Fibroblast of gingiva (primary cell): ENCODE measurements at places on chromosomes 16 and 17.
A peak's percentile ranks its signal among the peaks of the same experiment; 100 is the strongest.

GRCh38 chr17:2929881-2930533, 133.4 kb downstream of the OR1D5 start:
- no peak for DNase-seq

DNA sequence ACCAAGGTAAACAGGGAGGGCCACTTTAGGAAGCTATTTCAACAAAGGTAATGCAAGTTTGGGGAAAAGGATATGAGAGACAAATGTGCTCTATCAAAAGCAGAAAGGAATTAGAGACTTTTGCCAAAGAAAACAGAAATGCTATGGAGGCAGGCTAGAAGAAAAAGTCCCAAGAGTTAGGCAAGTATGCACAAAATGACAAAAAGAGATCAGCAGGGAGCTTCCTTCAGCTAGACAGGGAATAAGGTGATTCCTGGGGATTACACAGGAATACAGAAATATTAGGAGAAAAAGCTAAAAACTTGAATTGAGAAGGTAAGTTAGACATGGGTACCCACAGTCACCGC, 2.4 kb downstream of the FXR2 start:
- peak; percentile 29 for DNase-seq

DNA sequence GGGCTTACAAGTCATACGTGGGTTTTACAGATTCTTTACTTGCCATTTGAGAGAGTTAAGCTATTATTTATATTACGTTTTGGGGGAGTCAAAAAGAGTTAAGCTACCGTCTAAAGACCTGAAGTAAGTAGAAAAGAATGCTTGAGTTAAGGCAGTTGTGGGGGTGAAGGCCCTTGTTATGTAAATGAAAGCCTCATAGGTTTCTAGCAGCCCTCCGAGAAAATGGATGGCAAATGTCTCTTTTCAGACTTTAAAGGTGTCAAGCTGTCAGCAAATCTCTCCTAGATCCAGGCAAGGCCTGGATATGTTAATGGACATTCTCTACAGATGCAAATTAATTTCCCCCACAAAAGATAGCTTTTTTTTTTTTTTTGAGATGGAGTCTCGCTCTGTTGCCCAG, 7.2 kb upstream of the EIF4A3 start:
- DNase-seq, result no peak

GRCh38 chr16:66007717-66008116, 358.8 kb upstream of the CDH5 start:
- peak; percentile 68 for DNase-seq

DNA sequence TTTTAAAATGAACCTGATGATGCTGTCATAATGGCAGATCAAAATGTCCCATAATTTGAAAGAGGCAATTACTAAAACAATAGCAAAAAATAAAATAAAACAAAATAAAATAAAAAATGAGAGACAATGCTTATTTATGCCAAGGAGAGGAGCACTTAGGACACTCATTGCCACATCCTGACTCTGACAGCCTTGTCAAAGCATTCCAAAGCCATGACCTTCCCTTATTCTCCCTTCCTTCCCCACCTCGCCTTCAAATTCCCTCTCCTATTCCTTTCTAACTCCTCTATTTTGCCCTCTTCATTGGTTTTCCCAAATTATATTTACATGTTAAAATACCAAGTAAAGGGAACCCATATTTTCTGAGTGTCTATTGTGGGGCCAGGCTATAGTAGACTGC, 220.0 kb downstream of the CDH13 start:
- no peak for DNase-seq

DNA sequence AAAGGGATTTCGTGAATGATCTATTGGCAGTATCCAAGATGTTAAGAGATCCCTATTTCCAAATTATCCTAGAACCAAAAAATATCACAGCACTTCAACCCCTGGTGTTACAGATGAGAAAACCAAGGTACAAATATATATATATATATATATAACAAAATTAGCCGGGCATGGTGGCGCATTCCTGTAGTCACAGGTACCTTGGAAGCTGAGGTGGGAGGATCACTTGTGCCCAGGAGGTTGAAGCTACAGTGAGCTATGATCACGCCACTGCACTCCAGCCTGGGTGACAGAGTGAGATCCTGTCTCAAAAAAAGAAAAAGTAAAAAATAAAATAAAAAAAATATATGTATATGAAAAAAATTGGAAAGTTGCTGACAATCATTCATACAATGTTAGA, 637 bp upstream of the CLN3 start:
- no peak for DNase-seq

DNA sequence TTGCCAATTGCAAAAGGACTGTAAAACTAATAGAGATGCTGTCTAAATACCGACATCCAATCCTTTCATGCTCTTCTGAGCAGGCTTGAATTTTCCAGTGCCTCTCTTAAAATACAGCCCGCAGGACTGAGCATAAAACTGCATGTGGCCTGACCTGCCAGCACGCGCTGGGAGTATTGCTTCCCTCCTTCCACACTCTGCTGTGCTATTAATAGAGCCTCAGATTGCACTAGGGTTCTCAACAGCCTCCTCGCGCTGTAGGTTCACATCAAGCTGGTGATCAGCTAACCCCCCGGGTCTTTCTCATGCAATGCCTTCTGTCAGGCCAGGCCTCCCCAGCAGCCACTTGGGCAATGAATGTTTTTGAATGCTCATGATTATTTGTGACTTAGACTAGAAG, 14.2 kb upstream of the MSI2 start:
- DNase-seq, result no peak

DNA sequence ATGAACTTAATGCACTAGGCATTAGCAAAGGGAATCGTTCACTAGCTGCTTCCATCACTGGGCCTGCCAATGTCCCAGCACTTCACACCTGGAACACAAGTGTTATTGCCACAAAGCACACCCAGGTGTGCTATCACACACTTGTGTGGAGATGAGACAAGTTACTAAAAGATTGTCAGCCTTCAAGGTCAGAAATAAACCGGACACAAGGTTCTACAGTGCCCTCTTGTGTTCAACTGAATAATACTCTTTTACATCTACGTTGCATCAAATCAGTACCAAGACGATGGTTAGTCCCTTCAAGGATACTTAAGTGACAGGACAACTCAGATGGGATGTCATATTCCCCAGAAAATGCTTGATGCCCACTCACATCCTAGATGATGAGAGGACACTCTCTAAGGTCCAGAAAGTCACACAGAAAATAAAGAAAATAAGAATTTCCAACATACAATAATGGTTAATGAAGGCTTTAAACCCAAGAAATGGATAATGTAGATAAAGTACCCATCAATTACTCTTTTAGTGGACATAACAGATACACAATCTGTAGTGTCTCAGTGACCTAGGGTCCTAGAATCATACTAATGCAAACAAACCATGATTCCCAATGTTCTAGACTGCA, 16.4 kb upstream of the GLG1 start:
- DNase-seq, result peak; percentile 45
